Fibroblast of the conjunctiva (primary cell): ENCODE measurements at places on chromosomes 5 and 9.

DNA sequence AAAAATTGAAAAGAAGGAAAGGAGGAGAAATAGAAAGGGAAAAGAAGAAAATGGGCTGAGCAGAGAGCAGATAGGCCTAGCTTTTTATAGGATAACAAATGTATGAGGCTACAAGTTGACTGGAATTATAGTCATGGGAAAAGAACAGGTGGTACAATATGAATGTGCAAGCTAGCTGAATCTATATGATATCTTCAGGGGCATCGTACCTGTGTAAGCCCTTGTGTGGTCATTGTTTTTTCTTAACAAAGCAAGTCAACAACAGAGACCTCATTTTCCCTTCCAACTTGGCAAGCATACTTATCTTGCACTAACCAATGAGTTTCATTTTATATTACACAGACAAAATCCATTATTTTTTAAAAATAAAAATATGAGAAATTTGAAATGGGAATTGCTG is 259.2 kb downstream of the KCTD16 start:
- no peak for DNase-seq

- no peak for DNase-seq
Measured at GRCh38 chr9:80995759-80996158, 693.6 kb downstream of the TLE1 start.

GRCh38 chr5:110757118-110757729 is 18.4 kb downstream of the SLC25A46 start:
- DNase-seq: peak; percentile 62

GRCh38 chr9:19451240-19452087 is 42.7 kb downstream of the ACER2 start:
- DNase-seq: no peak
